Type B pancreatic cell (in vitro differentiated cells): ENCODE measurements at places on chromosomes 4 and X. TPM values are rescaled to one million over a fixed set of nuclear protein-coding genes. Genes with fewer than 3 reads are reported as not detected.

DNA sequence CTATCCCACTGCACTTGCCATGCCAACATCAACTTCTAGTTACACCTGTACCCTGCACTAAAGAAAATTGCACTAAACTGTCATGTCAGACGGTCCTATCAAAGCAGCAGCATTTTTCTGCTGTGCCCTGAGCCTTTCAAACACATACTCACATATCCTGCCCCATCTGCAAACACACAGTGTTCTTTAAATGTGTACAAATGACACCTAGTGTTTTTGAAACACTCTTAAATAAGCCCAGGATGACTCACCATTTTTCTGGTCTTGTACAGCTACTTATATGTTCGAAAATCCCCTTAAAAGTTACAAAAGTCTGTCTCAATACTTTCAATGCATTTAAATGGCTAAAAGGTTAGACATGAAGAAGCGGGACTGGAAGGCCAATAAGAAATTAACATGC, 346.7 kb upstream of the PPARGC1A start:
- DNase-seq = no peak

GRCh38 chr4:61933527-61933926, 733.4 kb downstream of the ADGRL3 start:
- DNase-seq = no peak

DNA sequence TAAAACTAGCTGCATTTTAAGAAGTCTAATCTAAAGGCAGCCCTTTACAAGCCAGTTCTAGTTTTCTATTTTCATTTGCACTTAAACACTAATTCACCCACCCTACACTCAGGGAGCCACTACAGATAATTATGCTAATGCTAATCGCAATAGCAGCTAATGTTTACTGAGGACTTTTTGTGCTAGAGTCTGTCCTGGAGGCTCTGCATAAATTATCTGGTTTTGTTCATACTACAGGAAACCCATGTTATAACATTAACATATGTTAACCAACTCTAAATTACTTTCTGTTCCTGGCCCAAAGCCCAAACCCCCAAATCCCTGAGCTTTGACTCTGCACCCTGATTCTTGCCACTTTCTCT, 480 bp upstream of the RADX start:
- no peak for DNase-seq

HTR2C gene
- total RNA-seq = 0.34 and 0.71 TPM in 2 replicates
